Stimulated activated CD4-positive, alpha-beta T cell treated with anti-CD3 and anti-CD28 coated beads, Interleukin-12 subunit alpha, Interleukin-12 subunit beta, amount 100 ng/mL, for 4 hours (primary cell): ENCODE measurements at places on chromosomes 2 and 18.

- peak; percentile 17 for DNase-seq
Observed at GRCh38 chr2:69741229-69741574, 732 bp upstream of the ANXA4 start.

DNA sequence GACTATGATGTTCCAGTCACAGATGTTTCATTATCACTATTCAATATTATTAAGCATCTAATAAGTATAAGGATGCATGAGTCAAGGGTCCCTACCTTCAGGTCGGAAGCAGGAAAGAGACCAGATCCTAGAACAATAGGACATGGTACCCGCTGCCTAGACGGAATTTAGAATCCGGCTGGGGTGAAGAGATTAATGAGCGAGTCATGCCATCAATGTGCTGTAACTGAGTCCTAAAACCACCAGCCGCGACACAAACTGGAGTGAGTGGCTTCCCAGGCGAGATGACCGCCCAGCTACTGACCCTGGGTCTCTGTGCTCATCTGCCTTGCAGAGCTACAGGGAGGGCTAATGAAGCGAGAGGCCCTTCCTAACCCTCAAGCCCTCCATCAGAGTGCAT lies 73.6 kb downstream of the DNMT3A start:
- DNase-seq: no peak

DNA sequence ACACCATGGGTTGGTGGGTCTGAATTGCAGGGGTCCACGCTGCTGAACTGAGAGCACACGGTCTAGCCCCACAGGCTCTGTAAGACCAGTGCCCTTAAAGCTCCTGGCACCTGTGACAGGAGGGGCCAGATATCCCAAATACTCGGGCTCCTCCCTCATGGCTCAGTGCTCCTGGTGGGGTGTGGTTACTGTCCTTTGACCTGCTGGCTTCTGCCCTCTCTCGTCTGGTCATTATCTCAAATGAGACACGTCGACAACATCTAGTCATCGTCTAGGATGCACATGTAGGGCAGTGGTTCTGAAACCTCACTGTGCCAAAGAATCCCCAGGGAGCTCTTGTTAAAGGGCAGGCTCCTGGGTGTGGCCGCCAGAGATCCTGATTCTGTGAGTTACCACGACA lies 258.4 kb downstream of the LOXHD1 start:
- no peak for DNase-seq

- DNase-seq: no peak
Observed at GRCh38 chr2:222452422-222452950, 28.1 kb downstream of the SGPP2 start.

DNA sequence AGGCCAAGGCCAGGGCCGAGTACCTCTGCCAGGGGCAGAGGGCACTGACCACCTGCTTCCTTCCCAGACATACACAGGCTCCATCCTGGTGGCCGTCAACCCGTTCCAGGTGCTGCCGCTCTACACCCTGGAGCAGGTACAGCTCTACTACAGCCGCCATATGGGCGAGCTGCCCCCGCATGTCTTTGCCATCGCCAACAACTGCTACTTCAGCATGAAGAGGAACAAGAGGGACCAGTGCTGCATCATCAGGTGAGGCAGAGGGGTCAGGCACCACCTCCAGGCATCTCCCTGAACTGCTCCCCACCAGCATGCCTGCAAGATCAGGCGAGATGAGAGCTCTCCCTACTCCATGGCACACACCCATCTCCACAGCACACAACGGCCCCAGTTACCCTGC lies 31.1 kb downstream of the MYO7B start:
- no peak for DNase-seq

DNA sequence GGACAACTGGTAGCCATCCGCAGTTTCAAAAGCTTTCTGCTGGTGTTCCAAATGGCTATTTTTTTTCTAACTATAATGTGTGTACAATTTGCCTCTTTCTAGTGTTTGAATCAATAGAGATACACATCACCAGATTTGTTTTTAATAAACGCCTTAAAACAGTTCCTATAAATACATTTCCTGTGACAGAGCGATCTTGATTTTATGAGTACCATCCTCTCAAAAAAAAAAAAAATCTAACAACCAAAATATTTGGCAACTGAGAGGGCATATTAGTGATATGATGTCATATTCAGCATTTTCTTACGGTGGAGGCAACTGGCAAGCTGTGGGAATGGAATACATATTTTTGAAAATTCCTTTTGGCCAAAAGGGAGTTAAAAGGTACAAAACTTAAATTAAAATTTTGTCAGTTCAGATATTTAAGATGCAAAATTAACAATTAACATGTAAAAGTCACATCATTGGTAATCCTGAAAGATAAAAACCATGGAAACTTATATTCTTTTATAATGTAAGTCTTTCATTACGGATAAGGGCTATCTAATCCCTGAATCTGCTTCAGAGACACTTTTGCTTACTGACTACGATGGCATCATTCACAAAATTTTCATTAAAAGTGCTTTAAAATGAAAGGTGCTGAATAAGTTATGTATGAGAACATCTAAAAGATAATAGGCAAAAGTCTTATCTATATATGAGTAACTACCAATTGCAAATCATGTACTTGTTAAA lies 268.4 kb downstream of the TCF4 start:
- DNase-seq: no peak

GRCh38 chr2:181459621-181460021 lies 2.4 kb downstream of the ITGA4 start:
- no peak for DNase-seq
